ENCODE measurements at places on chromosomes 13 and 19.

- peak; percentile 77 for DNase-seq
Measured at GRCh38 chr19:46634045-46634655, 1.9 kb downstream of the GNG8 start.

GRCh38 chr19:50994129-50994528 lies 7.3 kb downstream of the KLK8 start:
- DNase-seq: no peak

- no peak for DNase-seq
Measured at GRCh38 chr19:17515408-17516149, 4.1 kb downstream of the PGLS start.

GRCh38 chr13:107339209-107339608 lies 771.3 kb upstream of the ARGLU1 start:
- DNase-seq: no peak

- DNase-seq: no peak
Measured at GRCh38 chr19:4066176-4066606, 508 bp downstream of the ZBTB7A start.

DNA sequence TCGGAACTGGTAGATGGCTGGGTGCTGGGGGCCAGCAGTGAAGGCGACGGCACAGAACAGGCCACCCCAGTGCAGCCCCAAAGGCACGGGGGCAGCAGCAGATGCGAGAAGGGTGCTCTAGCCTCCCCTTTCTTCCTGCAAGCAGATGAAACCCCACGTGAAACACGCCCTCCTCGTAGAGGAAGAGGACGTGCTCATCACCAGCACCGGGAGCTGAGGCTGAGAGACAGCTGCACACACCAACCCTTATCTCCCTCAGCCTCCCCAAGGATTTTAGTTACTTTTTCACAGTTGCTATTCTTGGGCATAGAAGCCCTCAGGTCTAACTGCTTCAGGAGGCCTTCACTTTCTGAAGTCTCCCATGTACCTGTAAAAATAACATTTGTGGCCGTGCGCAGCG lies 11.9 kb downstream of the ZNF787 start:
- no peak for DNase-seq

- DNase-seq: peak; percentile 48
Measured at GRCh38 chr19:12995596-12996405, 526 bp downstream of the NFIX start.

- DNase-seq: no peak
Measured at GRCh38 chr13:50676602-50677001, 166.9 kb downstream of the DLEU7 start.

DNA sequence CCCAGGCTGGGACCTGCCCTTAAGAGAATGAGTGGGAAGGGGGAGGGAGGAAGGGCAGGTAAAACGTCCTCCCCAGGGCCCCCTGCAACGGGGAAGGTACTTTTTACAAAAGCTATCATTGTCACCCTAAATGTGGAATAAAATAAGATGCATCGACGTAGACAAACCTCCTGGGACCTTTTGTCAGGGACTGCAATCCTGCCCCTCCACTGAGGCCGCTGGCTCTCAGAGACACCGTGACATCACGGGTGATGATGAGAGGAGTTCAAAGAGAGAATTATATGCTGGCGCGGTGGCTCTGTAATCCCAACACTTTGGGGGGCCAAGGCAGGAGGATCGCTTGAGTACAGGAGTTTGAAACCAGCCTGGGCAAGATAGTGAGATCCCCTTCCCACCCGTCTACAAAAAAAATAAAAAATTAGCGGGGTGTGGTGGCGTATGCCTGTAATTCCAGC lies 1.8 kb upstream of the MYBPC2 start:
- DNase-seq: no peak

DNA sequence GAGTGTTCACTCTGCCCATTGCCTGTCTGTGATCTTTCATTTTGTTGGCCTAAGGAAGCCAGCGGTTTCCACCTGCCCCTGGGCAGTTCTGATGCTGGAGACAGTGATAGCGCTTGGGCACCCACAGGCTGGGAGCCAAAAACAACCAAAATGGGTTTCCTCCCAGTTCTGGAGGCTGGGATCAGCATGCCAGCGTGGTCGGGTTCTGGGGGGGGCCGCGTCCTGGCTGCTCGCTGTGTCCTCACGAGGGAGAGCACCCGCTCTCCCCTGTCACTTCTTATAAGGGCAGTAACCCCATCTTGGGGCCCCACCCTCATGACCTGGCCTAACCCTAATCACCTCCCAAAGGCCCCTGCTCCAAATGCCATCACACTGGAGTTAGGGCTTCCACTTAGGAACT lies 67.9 kb downstream of the RAB20 start:
- DNase-seq: no peak

- DNase-seq: no peak
Measured at GRCh38 chr13:73610799-73611592, 523.2 kb downstream of the KLF12 start.

DNA sequence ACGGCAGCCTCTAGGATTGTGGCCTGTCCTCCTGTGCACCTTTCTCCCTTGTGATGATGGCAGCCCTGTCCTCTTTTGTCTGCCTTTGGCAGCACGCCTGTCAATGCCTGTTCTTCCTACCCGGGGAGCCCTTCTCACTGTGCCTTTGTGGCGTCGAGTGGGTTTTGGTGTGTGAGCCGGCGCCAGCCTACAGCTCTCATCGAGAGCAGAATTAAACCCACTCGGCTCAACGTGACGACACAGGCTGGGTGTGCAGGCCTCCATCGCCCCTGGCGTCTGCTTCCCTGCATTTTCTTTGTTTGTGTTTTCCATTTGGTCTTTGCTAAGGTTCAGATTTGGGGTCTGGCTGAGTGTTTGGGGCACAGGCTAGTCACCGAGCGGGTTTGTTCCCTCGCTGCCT lies 34.4 kb downstream of the AP1M1 start:
- DNase-seq: no peak

All from KBM-7 (cell line).